ENCODE measurements at places on chromosomes 16 and 17. TPM values are rescaled to one million over a fixed set of nuclear protein-coding genes. Genes with fewer than 3 reads are reported as not detected.

DNA sequence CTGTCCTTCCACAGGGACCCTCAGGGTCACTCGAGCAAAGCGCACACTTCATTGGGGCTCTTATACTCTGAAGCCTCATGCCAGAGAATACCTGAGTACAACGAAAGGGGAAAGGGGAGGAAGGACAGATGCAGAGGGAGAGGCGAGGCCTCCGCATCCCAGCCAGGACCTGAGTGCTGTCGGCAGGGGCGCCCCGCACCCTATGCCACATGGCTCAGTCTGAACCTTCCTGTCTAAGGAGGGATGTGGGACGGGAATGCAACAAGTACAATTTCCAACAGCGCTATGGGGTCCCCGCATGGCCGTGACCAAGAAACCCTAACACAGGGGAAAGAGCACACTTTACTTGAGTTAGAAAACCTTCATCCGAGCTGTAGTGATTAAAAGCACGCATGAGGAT lies 39.8 kb upstream of the FAAP100 start:
- H3K27me3 ChIP-seq = no peaks in the 10 kb centered on the region
- no peak for DNase-seq
- H3K4me3 ChIP-seq = no peak overlapping the region
- H3K4me1 ChIP-seq = no peaks in the 10 kb centered on the region
- peaks cover 80% of the 10 kb centered on the region for H3K36me3 ChIP-seq

DNA sequence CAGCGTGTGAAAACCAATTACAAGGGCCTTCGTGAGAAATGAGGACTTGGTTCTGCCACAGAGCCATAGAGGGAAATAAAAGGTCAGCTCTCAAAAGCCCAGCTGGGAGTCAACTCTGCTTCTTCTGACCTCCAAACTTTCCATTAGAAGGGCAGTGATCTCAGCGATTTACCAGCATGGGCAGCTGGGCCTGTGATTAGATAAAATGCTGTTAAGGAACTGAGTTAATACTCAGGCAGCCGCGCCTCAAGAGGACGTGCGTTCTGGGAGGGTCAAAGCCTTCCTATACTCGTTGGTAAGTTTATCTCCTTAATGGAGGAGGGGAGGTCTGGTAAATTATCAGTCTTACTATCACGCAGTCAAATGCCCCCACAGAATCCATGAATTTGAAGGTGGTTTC lies 480.2 kb upstream of the ERCC4 start:
- no peak overlapping the region for H3K27ac ChIP-seq
- H3K27me3 ChIP-seq = no peaks in the 10 kb centered on the region
- DNase-seq = no peak

GRCh38 chr17:3754458-3755334 lies 31.0 kb downstream of the HASPIN start:
- H3K4me1 ChIP-seq = no peaks in the 10 kb centered on the region
- peak overlapping the region; percentile 8 for H3K27ac ChIP-seq
- DNase-seq = peak; percentile 100
- H3K36me3 ChIP-seq = peaks cover 3% of the 10 kb centered on the region
- H3K4me3 ChIP-seq = peak overlapping the region; percentile 78

DNA sequence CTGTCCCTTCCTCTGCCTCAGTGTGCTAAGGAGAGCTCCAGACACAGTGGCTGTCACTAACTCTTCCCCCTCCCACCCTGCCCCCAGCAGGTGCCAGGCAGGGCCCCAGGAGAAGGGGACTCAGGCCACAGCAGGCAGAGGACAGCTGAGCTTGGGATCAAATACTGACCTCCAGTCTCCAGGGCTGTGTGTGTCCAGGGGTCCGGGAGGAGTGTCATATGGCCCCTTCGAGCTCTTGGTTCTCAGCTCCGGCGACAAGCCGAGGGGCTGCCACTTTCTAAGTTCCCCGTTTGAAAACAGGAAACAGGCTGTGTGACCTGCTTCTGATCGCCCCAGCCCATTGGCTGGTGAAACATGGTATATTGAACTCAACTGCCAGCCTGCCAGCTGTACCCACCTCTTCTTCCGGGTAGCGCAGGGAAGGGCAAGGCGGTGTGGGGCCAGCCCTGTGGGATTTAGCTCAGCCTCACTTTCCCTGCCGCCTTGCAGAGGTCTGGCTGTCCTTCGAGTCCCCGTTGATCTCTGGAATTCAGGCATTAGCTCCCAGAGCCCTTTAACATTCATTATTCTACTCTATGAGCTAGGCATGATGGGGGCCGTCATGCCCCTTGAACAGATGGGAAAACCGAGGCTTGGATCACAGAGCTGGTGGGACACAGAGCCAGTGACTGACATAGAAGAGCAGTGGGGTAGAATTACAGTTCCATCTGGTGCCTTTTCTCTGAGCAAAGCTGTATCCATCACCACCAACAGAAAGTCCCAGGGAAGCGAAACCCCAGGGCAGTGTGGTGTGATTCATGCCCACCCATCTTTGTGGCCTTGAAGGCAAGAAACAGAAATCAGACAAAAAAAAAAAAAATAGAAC lies at the start of gene SNX20:
Gene SNX20 (minus strand): TSS at position 292 of the 865 bp plus-strand sequence. CDS start 3,786 bp downstream, outside the sequence.
- no peak for DNase-seq
- no peaks in the 10 kb centered on the region for H3K4me1 ChIP-seq
- no peak within 1 kb of the TSS for H3K4me3 ChIP-seq
- H3K36me3 ChIP-seq = no peaks in the 10 kb centered on the region
- no peak within 1 kb of the TSS for H3K27ac ChIP-seq

DNA sequence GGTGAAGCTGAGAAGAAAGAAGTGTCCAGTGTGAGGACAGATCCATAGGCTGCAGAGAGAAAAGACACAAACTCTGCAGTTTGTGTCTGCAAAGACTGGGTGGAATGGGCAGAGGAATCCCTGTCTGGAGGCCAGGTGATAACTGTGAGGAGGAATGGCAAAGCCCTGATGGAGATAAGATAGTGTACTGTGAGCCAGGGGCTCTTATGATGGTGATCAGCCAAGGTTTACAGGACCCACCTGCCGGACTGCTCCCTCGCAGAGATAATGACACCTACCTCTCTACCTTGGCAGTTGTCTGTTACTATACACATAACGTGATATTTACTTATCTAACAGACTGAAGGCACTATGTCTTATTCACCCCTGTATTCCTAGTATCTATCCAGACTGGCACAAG lies 92.6 kb upstream of the ASIC2 start:
- H3K4me1 ChIP-seq = peaks cover 4% of the 10 kb centered on the region
- DNase-seq = no peak
- H3K4me3 ChIP-seq = no peak overlapping the region

- no peaks in the 10 kb centered on the region for H3K27me3 ChIP-seq
- peaks cover 16% of the 10 kb centered on the region for H3K36me3 ChIP-seq
- no peak for DNase-seq
- H3K4me3 ChIP-seq = no peak overlapping the region
- H3K4me1 ChIP-seq = peaks cover 3% of the 10 kb centered on the region
Observed at GRCh38 chr16:71848622-71849021, 2.8 kb downstream of the ATXN1L start.

GRCh38 chr17:40753804-40754203 lies 1.3 kb downstream of the KRT25 start:
- H3K36me3 ChIP-seq = no peaks in the 10 kb centered on the region
- H3K27ac ChIP-seq = no peak overlapping the region
- DNase-seq = no peak
- H3K27me3 ChIP-seq = no peaks in the 10 kb centered on the region
- no peaks in the 10 kb centered on the region for H3K4me1 ChIP-seq
- no peak overlapping the region for H3K4me3 ChIP-seq

DNA sequence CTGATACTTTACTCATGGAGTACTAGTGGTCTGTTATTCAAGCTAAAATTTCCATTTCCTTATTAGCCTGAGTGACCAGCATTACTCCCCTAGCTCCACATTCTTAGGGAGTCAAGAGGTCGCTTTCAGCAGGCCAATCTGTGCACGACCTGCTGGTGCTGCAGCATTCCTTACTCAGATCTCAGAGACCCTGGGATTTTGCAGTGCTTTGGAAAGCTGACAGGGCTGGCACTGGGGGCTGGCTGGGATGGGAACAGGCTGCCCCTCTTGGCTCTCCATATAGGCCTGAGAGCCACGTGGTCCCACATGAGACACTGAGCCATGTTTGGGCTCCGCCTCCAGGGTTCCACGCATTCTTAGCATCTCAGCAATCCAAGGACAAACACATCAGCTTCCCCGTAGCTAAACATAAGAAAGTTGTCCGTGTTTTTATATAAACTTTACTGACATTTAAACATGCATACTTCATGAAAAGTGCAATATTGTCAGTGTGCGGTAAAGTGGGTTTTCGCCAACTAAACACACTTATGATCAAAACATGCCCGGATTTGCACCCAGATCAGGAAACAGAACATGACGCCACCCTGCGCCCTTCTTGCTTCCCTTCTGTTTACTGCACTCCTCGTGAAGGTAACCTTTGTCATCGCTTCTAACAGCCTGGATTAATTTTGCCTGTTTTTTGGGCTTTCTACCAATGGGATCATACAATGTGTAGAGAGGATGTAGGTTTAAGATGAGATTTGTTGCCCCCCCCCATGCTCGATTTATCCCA lies 254.5 kb upstream of the CACNG5 start:
- no peak overlapping the region for H3K4me3 ChIP-seq
- no peak overlapping the region for H3K27ac ChIP-seq
- H3K36me3 ChIP-seq = peaks cover 4% of the 10 kb centered on the region
- peak; percentile 43 for DNase-seq
- peaks cover 2% of the 10 kb centered on the region for H3K4me1 ChIP-seq
- H3K27me3 ChIP-seq = no peaks in the 10 kb centered on the region

DNA sequence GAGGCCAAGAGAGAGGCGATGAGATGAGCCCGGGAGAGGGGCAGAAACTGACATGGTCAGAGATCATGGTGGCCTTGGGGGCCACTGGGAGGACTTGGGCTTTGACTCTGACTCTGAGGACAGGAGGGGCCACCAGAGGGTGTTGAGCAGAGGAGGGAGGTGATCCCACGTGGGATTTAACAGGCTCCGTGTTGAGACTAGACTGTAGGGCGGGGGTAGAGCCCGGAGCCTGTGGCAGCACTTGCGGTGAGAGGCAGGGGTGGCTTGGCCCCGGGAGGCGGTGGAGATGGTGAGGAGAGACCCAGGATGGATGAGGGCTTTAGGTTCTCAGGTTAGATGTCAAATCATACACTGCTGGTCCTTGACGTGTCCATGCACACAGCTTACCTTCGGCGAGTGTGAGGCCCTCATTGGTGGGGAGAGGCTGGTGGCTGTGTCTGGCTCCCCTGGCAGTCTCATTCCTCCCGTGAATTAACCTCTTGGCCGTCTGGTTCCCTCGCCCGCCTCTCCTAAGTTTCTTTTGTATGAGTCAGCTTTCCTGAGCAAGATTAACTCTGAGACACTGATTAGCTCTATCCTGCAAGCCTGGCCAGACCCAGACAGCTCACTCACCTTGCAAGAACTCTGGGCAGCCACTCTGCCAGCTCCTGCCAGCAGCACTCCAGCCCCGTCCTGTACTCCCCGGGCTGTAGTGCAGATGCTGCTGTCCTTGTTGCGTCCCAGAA lies 39.7 kb downstream of the VPS35L start:
- no peak for DNase-seq
- H3K27me3 ChIP-seq = no peaks in the 10 kb centered on the region
- no peaks in the 10 kb centered on the region for H3K4me1 ChIP-seq

- DNase-seq = no peak
- no peaks in the 10 kb centered on the region for H3K27me3 ChIP-seq
- H3K4me3 ChIP-seq = no peak overlapping the region
- no peaks in the 10 kb centered on the region for H3K4me1 ChIP-seq
- H3K27ac ChIP-seq = no peak overlapping the region
- no peaks in the 10 kb centered on the region for H3K36me3 ChIP-seq
Observed at GRCh38 chr17:4150096-4150495, 7.1 kb downstream of the CYB5D2 start.

DNA sequence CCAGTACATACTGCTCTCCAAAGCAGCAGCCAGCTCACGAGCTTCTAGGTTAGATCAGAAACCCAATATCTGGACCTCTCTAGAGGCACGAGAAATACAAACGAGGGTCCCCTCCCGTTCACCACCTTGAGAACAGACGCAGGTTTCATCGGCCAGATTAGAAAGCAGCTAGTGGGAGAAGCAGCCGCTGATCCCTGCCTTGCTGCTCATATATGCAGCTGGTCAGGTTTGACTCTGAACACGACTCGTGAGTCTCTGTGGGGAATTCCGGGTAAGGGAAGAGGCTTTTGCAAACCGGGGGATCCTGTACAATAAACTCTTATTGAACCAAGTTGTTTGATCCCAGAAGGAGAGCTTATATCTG lies 1.6 kb downstream of the VAT1L start:
- H3K27ac ChIP-seq = no peak overlapping the region
- DNase-seq = no peak
- H3K4me3 ChIP-seq = peak overlapping the region; percentile 93
- H3K4me1 ChIP-seq = no peaks in the 10 kb centered on the region
- H3K27me3 ChIP-seq = peaks cover 10% of the 10 kb centered on the region

GRCh38 chr17:59893676-59894100 lies 767 bp downstream of the RPS6KB1 start:
- peaks cover 12% of the 10 kb centered on the region for H3K36me3 ChIP-seq
- no peak overlapping the region for H3K27ac ChIP-seq
- H3K27me3 ChIP-seq = no peaks in the 10 kb centered on the region
- H3K4me1 ChIP-seq = no peaks in the 10 kb centered on the region

Gene SLC5A10
- total RNA-seq = not detected

Gene KCNH4
- not detected for total RNA-seq

Gene GNGT2
- 0.42 TPM for total RNA-seq

Gene TBC1D3E
- total RNA-seq = not detected

Gene SPN
- 1.1 TPM for total RNA-seq

Gene DPEP2
- not detected for total RNA-seq

Gene GSDMA
- total RNA-seq = not detected

Gene KRTAP3-2
- not detected for total RNA-seq

Gene C16orf89
- total RNA-seq = 2.0 TPM

Gene ZNF821
- 11.6 TPM for total RNA-seq

Gene CCL1
- total RNA-seq = not detected

Data from H9 (cell line).